ENCODE measurements at places on chromosomes 13 and 19.
A peak's percentile ranks its signal among the peaks of the same experiment; 100 is the strongest.

GRCh38 chr19:51799034-51799773, 4.2 kb downstream of the FPR3 start:
- peak; percentile 93 for DNase-seq

- DNase-seq = no peak
Measured at GRCh38 chr19:36051637-36052036, 2.4 kb downstream of the THAP8 start.

DNA sequence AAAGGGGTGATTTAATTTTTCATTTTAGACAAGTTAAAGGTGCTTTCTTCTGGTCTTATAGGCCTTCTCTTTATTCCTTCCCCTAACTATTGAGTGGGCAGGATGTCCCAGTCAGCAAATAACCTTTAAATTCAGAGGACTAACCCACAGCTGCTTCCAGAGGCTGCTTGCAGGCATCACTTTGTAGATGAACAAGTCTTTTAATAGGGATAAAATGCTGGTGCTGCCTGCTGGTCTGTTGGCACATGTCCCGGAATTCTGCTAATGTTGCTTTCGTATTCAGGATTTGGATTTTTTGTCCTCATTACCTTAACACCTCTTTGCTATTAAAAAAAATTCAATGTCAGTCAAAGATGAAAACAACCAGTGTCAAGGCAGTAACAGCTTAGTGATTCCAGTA, 132.7 kb upstream of the KL start:
- DNase-seq = peak; percentile 24

GRCh38 chr13:42553098-42554046, 20.6 kb upstream of the TNFSF11 start:
- peak; percentile 85 for DNase-seq

DNA sequence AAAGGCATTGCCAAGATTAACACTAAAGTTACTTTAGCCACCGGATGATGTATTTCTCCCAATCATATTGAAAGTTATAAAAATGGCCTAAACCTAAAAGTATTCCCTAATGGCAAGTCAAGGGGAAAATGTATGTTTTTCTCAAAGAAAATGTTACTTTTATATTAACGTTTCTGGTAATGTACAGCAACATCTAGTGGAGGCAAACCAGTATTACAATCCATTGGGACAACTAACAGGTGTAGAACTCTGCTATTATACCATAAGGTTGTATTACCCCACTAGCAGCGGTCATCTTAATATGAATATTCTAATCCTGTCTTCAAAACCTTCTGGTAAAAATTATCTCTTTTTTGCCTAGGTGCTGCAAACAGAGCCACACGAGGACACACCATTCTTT, 69.2 kb downstream of the ZNF100 start:
- no peak for DNase-seq

GRCh38 chr13:40070357-40070756, 414.9 kb downstream of the COG6 start:
- no peak for DNase-seq

DNA sequence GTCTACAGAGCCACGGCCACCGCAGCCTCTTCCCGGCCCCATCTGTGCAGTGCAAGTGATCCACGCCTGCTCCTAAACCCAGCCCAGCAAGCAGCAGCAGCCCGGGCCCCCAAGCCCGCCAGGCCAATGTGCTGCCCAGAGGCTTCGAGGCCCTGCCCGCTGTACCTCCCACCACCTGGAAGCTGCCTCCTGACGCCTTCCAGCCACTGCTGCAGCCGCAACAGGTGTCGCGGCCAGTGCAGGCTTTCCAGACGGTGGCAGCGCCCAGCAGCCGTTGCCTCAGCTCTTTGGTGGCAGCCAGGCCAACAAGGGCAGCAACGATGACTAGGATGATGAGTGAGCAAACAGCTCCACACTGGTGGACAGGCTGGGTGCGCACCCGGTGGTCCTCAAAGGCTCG, 50.2 kb upstream of the TPM4 start:
- no peak for DNase-seq

DNA sequence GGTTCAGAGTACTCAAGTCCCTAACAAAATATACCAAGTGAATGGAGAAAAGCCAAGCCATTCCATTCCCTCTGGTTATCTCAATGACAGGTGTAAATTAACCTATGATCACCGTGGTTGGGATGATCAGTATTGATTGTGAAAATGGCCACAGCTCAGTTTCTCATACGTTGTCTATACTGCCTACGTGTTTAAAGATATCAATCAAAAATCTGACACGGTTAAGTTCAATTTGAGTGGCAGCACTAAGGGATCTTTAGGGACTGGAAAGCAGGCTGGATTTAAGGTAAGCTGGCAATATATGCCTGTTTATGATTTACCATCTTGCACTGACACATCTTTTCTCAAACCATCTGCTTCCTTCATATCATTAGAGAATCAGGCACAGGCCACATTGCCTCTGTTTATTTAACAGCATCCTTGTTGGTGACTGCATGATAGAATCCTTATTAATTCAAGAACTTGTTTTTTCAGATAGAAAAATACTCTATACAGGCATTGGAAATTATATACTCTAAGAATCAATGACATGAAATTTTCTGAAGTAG, 907.9 kb downstream of the PCDH9 start:
- DNase-seq = no peak

DNA sequence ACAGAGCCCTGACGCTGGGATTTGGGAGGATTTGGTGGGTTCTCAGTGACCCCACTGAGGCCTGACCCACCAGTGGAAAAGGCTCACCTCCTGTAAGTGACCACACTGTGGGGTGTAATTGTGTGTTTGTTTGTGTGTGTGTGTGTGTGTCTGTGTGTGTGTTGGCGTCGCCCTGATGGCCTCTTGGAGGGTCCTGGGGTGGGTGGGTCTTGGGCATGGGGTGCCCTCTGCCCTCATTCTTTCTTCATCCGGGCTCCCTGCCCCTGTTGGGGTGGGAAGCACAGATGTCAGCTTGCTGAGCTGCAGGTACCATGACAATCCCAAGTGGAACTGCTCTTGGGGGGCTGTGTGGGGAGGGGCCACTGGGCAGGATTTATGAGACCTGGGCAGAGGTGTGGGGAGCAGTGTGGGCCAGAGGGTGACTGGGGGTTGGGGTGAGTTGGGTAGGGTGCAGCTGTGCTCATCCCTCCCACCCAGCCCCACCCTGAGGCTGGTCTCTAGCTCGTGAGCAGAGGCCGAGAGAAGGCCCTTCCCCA, 22.8 kb downstream of the WTIP start:
- no peak for DNase-seq

GRCh38 chr19:4405977-4406376, 3.5 kb downstream of the CHAF1A start:
- DNase-seq = no peak

DNA sequence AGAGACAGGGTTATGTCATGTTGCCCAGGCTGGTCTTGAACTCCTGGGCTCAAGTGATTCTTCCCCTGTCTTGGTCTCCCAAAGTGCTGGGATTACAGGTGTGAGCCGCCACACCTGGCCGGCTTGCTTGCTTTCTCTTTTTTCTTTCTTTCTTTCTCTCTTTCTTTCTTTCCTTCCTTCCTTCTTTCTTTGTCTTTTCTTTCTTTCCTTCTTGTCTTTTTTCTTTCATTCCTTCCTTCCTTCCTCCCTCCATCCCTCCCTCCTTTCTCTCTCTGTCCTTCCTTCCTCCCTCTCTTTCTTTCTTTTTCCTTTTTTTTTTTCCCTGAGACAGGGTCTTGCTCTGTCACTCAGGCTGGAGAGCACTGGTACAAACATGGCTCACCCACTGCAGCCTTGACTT, 6.8 kb upstream of the BTBD2 start:
- no peak for DNase-seq

DNA sequence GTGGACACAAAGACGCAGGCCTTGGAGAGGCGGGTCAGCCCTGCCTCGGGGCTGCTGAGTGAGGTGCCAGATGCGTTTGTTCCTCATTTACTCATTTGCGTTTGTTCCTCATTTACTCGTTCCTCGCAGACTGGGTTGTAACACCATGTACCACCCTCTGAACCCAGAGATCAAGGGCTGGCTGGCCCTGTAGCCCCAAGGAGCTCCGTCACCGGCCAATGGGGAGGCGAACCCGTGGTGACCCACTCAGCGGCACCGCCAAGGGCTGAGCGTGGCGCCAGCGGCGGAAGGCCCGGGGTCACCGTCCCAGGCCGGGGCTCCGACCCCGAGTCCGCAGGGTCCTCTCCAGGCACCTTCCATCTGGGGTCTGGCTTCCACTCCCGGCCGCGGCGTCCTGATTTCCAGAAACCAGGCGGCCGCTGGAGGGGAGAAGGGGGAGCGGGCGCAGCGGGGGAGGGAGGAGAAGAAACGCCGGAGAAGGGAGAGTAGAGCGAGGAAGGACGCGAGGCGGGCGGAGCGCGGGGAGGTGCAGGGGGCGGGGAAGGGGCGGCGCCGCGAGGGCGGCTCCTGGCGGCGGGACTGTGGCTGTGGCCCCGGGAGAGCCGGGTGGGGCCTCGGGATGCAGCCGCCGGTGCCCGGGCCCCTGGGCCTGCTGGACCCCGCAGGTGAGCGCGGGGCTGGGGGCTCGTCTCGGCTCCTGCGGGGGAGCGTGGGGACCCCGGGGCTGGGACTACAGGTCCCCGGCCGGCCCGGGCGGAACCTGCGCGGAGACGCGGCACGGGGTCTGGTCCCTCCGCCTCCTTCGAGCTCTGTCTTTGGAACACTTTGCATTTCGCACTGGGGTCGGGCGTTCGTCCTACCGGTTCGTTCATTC, at the start of gene TMEM255B:
TSS of gene TMEM255B (plus strand) at position 576 of the 874 bp plus-strand sequence. CDS start at position 620, 44 bp downstream.
- DNase-seq = no peak

DNA sequence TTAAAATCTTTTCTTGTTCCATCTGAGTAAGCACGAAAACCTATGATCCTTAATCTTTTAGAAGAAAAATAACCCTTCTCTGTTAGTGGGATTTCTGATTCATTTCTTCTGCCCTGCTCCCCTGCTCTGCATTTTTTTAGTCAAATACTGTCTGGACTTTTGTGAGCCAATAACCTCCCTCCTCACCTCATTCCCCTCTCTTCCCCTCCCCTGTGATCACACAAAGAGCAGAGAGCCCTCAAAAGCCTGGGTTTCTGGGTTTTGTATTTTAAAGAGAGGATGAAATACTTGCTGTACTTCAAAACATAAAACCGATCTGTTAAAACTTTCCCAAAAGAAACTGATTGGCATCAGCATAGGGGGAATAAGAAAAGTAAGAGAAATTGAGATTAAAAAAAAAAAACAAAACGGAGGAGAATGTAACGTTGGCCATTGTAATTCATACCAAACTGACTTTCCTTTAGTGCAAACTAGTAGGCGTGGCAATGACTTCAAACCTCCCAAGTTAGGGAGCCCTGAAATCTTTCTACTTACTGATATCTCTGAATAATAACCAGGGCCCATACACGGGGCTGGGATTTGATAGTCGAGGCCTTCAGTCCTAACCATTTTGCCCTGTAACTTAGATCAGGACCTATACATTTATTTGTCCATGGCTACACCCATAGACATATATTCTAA, 232.9 kb downstream of the TM9SF2 start:
- DNase-seq = no peak

Measured in smooth muscle cell of the brain vasculature (primary cell).